DMS53 (cell line): ENCODE measurements at places on chromosomes 12 and 14.

DNA sequence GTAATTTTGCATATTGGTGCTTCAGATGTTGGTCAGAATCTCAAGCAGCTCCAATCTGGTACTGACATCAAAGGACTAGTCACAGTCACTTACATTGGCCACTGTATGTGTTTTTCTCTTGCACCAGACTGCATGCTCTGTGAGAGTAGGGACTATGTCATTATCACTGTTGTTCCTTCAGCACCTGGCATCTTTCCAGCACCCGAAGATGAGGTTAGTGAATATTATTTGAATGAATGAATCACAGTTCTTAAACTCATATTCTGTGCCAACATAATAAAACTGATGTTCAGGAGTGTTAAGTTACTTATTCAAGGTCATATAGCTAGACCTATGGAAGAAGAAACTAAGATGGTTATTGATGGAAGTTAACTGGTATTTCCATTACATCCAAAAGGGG is 204.5 kb upstream of the TBX3 start:
- DNase-seq: no peak

DNA sequence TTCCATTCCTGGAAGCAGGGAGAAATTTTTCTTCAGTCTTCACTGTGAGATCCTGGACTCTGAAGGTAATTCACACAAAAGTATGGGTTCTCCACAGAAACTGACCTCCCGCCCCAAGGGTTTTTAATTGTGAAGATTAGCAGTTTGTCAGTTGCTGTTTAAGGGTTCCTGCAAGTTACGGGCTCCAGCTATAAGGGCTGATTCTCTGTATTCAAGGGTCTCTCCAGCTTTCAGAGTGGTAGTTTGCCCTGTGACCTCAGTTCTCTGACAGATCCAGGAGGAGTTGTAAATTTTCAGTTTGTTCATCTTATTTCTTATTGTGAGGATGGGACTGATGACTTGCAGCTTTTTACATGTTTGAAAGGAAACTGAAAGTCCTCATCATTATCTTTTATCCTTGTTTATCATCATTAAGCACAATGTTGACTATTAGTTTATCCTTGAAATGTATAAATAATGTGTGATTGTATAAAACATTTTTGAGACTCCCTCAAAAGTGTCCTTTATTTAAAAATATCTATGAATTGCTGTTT is 110.9 kb downstream of the SCAF11 start:
- DNase-seq: no peak

DNA sequence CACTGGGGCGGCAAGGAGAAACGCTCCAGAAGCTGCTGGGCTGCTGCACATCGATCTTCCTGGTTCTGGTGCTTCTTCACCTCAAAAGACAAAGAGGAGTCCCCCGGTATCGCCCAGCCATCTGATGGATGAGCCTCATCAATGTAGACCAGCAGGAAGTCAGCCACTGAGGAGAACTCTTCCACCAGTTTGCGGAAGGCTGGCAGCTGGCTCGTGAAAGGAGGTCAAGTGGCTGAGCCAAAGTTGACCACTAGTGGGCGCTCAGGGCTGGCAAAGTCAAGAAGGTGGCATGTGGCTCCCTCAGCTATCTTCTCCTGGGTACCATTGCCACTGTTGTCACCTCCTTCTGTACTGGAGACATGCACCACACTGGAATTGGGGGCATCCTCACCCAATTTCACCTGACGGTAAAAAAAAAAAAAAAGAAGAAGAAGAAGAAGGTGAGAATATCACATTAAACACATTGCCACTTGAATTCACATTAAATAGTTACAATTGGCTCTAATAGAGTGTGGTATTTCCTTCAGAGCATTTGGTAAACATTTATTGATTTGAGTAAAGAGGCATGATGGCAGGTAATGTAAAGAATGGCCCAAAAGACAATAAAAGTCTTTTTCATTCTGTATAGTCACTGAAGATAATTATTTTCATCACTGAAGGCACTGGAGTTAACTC is 8.3 kb downstream of the DIO2 start:
- DNase-seq: peak; percentile 69

DNA sequence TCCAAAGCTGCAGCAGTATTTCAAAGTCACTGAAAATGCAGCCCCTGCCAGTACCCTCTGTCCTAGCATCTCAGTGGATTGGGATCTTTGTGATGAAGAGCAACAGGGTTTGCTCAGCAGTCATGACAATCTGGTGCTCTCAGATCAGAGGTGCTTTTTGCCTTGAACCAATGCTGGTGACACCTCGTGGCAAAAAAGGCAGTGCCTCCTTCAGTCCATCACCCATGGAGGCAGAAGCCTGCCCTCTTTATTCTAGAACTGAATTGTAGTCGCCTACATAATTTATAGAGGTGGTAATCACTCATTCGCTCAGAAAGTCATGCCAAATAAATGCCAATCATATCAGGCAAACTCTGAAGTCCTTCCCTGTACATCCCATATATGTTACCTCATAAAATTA is 126.0 kb upstream of the VRK1 start:
- DNase-seq: no peak

DNA sequence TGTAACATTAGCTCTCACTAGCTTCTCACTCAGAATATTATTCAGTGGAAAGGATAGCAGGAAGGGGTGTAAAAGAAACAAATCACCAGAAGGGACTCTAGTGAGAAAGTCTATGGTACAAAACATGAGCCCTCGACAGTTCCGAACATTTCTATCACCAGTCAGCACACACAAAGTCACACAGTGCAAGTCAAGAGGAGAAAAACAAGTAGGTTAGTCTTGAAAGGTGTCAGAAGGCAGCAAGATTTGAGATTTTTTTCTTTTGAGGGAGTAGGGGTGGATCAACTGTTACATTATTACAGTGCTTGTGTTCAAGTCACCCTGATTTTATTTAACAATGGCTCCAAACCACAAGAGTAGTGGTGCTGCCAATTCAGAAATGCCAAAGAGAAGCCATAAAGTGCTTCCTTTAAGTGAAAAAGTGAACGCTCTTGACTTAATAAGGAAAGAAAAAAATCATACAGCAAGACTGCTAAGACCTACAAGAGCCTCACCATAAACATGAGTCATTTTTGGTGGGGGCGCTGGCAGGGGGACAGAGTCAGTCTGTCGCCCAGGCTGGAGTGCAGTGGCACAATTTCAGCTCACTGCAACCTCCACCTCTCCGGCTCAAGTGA is 42.3 kb downstream of the GNS start:
- no peak for DNase-seq

- DNase-seq: peak; percentile 61
These were observed 116.8 kb upstream of the SLC38A4 start for GRCh38 chr12:46942579-46942978.

- no peak for DNase-seq
These were observed 46.5 kb downstream of the PIWIL1 start for GRCh38 chr12:130384234-130384633.

DNA sequence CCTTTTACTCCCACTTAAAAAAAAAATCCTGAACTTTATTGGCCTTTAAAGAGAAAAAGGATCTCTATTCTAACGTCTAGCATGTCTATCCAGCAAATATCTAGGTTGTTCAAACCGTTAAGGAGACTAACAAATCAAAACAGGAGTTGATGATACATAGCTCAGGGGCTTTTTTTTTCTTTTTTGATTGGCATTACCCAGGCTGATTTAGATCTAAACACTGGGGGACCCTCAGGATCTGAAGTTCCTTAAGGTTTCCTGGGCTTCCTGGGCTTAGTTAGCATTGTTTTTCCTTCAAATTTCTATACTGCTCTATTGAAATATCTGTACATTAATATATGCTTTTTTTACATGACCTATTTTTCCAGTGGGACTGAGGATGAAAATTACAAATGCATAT is 42.3 kb downstream of the EFCAB11 start:
- DNase-seq: no peak

- DNase-seq: peak; percentile 22
These were observed 977.9 kb downstream of the TMTC2 start for GRCh38 chr12:83664650-83665049.

DNA sequence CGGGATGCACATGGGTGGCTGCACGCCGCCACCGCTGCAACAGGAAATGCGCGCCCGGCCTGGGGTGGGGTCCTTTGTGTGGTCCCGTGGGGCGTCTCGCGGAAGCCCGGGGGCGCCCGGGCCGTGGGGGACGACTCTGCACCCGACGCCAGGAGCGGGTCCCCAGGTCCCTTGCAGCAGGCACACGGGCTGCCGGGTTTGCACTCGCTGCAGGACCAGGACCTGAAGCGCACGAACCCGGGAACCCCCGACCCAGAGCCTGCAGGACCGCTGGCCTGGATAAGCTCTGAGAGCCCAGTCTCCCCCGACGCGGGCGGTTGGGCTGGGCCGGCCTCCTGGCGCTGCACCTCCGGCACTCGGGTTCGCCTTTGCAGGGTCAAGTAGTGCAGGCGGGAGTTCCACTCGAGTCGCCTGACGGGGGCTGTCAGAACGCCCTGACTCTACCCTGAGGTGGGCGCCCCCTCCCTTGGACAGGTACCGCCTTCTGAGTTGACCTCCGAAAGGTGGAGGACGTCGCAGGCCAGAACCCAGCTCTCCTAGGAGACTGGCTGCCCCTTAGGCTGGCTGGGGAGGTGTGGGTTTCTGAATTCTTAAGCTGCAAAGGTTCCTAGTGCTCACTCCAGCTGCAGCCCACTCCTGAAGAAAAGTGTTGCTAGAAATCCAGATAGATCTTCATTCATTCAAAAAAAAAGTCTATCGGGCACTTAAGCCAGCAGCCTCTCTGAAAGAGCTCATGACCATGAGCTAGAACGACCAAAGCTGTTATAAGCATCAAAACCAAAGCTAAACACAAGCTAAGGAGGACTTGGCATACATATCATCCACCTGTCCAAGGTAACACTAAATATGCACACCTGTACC is 68.0 kb downstream of the RNF34 start:
- DNase-seq: peak; percentile 78

DNA sequence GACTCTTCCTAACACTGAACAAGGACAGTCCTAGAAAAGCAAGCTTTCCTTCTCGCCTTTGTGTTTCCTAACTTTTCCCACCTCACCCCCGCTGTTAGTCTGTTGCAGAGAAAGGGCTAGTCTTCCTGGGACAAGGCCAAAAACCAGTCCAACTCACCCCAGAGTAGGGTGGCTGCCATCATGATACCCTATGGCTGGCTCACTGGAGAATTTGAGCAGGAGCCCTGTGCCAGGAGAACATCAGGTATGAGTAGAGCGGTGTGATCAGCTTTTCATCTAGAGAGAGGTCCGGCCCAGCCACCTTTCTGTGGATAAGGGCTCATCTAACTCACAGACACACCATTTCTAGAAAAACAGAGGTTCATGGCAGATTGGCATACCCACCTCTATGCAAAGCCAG is 16.7 kb upstream of the ZFP36L1 start:
- no peak for DNase-seq

DNA sequence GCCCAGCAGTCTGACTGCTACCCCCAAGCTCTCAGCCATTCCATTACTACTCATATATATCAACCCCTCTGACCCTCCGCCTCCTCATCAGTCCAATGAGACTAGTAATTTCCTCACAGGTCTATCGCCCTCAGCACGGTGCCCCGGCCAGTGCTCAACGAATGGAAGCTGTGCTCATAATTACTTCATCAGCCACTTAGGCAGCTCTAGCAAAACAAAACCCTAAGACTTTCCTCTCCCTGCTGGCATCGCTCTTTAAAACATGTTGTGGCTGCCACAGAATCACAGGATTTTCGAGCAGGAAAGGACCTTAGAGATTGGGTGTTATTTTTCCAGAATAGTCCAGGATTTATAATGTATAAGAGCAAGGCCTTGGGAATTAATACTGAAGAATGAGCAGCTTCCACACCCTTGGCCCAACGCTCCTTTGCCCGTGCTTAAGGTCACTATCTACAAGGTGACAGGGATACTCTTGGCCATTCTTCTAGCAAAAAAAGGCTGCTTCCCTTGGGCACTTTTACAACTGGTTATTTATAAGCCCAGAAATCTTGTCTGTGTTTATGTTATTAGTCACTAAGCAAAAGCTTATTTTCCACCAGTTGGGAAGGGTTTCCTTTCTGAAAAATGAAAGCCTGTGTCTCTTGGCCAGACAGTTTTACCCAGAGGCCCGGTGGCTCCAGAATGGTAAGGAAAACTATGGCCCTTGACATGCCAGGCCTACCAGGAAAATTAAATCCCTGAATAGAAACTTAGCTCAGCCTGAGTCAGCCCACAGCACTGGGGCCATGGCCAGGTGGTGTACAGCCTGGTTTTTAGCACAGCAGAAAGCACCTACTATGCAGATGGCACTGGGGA is 47.9 kb downstream of the NUAK1 start:
- DNase-seq: no peak

GRCh38 chr14:34604995-34605394 is 25.0 kb downstream of the SNX6 start:
- DNase-seq: no peak

- no peak for DNase-seq
These were observed 59.6 kb downstream of the ZFP36L1 start for GRCh38 chr14:68733086-68733914.

DNA sequence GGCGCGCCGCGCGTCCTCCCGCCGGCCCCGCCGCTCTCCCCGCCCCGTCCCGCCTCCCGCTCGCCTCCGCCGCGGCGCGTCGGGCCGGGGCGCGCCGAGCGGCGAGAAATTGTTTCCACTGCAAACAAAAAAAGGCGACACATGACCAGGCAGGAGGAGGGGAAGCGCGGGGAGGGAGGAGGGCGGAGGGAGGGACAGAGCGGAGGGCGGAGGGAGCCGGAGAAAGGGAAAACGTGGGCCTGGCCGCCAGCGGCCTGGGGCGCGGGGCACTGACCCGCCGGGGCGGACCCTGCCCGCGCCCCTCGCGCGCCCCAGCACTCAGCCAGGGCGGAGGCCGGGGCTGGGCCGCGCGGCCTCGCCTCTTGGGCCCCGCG is at the start of gene FOXN3:
Gene FOXN3 (minus strand): TSS at position 143 of the 374 bp plus-strand sequence. CDS start 4,757 bp downstream, outside the sequence.
- peak; percentile 94 for DNase-seq

- no peak for DNase-seq
These were observed 31.0 kb upstream of the BBS10 start for GRCh38 chr12:76379261-76379660.

DNA sequence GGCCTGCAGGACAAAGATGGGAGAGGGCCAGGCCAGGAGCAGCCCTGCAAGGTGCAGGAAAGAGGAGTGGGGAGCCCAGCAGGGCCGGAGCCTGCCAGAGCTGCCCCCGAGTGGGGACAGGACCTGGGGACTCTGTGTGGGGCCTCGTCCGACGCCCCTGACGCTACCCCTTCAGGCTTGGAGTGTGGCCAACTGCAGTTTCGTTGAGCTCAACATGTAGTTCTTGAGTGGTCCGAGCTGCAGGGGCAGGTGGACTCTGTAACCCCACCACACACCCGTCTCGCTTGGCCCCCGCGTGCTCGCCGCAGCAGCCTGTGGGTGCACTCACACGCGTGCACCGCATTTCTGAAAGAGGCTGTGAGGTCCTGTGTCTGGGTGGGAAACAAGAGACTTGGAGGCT is 2.0 kb downstream of the ASPG start:
- DNase-seq: no peak

DNA sequence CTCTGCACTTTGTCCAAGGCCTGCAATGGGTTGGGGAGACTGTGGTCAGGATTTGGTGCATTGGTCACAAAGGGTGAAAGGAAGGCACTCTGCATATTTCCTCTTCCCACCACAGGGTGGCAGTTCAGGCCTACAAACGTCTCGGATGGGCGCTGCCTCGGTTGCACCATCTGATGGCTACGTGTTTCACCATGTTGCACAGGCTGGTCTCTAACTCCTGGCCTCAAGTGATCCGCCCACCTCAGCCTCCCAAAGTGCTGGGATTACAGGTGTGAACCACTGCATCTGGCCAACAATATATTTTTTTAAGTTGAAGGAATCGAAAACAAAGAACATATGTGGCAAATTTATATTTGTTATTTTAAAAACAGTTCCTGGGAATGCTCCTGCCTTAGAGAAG is 35.1 kb downstream of the TMBIM6 start:
- DNase-seq: peak; percentile 83
